ENCODE measurements at places on chromosomes 1 and 21.

- peak; percentile 57 for DNase-seq
Measured at GRCh38 chr21:16476056-16476825, 746.5 kb downstream of the USP25 start.

- DNase-seq: no peak
Measured at GRCh38 chr1:54804471-54805132, 3.5 kb upstream of the TTC22 start.

DNA sequence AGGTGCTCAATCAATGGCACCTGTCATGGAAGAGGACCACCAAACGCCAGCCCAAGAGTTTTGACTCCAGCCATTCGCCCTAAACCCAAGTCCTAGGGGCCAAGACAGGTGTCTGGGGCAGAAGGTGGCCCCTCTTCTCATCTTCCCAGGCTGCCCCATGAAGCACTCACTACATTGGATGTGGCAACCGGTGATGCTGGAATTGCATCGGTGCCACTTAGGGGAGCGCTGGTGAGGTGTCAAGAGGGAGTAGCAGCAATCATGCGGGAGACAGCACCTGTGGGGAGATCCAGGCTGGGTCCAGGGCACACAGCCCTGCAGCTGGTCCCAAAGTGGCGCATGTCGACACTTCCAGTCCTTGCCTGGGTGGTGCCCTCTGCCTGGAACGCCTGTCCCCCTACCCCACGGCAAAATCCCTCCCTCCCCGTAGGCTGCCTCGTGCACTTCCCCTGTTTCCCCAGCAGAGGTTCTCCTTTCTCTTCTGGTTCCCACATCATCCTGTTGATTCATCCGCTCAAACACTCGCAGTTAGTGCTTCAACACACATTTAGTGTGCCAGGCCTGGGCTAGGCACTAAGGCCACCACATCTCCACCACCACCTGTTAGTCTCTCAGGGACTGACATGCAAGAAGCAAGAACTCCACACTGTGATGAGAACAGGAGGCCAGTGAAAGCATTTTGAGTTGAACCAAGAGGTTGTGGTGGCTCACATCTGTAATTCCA is 18.5 kb downstream of the PLA2G2D start:
- DNase-seq: peak; percentile 50

GRCh38 chr1:198876371-198876871 is 237.6 kb downstream of the PTPRC start:
- no peak for DNase-seq

GRCh38 chr1:73839922-73840321 is 358.1 kb downstream of the LRRIQ3 start:
- no peak for DNase-seq

DNA sequence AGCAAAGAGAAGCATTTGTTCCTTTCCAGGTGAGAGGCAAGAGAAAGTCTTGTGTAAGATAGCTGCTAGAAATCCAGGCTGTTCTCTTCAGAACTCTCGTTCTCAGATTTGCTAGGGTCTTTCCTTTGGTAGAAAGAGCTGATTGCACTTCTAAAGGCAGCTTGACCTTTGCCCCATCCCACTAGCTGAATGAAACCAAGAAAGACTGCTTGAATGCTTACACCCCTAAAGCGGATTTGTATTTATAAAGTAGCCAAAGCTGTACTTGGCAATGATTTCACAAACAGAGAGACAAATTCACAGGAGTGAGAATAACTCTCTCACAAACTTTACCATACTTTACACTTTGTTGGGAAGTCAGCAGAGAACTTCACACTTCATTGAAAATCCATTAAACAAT is 424.1 kb downstream of the TTLL7 start:
- no peak for DNase-seq

DNA sequence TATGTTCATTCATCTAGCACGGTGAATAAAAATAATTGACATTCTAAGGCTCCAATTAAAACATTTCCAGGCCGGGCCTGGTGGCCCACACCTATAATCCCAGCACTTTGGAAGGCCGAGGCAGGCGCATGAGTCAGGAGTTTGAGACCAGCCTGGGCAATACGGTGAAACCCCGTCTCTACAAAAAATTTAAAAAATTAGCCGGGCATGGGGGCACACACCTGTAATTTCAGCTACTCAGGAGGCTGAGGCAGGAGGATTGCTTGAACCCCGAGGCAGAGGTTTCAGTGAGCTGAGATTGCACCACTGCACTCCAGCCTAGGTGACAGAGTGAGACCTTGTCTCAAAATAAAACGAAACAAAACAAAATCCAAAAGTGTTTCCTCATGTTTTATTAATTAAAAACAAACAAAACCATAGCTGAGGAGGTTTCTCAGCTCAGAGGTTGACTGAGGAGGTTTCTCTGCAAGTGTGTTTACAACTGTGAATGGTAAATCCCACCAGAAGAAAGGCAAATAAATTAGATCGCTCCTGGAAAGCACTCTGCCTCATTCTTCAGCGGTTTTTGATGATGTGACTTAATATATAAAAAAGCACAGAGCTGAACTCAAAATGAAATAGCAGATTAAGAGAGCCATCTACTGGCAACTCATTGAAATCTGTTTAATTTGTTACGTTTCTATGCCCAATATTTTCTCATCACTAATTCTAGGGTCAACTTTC is 37.7 kb upstream of the ATG4C start:
- peak; percentile 32 for DNase-seq

DNA sequence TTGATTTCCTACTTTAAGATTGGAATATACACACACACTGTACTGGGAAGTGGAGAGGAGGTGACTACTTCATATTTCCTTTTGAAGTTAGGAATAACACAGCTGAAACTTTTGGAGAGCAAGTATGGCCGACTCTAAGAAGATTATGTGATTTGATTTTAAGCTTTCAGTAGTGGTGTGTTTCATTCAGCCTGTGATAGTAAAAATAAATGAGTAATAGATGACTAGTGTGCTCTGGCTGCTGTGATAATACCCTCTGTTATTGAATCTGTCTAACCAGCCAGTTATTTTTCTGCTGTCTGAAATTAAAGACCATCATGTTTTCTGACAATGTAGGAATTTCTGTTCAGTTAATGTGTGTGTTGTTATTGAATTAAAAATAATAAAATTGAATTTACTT is 48.3 kb downstream of the CTTNBP2NL start:
- DNase-seq: peak; percentile 54

DNA sequence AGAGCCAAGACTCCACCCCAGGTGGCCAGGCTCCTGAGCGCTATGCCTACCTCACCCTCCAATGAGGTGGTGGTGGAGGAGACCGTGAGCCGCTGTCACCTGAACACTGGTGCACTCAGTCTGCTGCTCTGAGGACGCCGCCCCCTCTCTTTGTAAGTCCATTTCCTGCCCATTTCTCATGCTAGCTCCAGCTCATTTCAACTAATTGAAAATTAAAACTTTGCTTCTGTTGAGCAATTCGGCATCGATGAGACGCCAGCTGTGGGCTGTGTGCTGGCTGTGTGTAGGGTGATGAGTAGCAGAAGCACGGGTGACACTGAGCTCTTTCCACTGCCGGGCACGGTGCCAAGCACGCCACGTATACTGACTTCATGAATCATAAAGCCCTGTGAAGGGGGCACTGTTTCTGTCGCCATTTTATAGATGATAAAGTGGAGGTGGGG is 11.2 kb downstream of the TNFRSF1B start:
- DNase-seq: peak; percentile 74

- no peak for DNase-seq
Measured at GRCh38 chr21:45620201-45620923, 23.2 kb upstream of the PCBP3 start.

- DNase-seq: peak; percentile 15
Measured at GRCh38 chr1:228417483-228418203, 982 bp upstream of the TRIM17 start.

DNA sequence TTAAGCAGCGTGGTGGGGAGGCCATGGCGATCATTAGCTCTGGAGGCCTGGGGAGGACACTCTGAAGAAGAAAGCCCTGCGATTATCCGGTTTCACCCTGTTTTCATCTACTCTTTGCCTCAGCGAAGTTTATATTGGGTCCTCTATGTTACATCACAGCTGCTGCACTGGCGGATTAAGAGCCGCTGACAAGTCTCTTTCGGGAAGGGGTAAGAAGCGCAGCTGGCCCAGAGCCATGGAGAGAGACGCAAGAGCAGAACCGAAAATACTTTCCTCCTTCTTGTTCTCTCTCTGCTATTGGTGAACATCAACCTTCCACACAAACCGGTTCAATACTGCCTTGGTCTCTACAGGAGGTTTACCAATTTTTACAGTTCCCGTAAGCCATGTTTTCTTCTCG is 291.5 kb downstream of the FAM72C start:
- DNase-seq: no peak

GRCh38 chr1:90881034-90881433 is 140.8 kb downstream of the ZNF644 start:
- no peak for DNase-seq

GRCh38 chr1:58396150-58396549 is 150.4 kb downstream of the OMA1 start:
- no peak for DNase-seq

- DNase-seq: peak; percentile 94
Measured at GRCh38 chr1:15168479-15168878, 14.9 kb downstream of the TMEM51 start.

DNA sequence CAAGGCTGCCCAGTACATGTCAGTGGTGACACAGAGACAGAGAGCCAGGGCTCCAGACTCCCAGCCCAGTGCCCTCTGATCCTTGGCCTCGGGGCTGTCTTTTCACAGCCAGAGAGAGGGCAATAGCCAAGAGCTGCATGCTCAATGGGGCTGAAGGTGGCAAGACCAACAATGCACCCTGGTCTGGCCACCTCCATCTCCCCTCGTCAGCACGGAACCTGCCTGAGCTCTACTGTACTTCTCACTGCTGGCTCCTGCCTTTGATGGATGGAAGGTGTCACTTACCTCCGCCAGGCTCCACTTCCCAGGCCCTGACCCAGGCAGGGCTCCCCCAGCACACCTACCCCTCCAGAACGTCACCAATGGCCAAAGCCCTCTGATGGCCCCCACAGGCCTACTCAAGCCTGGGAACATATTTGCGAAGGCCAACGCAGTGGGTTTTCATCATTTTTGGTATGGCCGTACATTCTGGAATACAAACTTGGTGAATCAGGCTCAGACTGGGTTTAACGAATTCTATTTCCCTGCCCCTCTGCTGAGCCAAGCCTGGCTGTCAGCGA is 88.1 kb downstream of the DMRTB1 start:
- no peak for DNase-seq

DNA sequence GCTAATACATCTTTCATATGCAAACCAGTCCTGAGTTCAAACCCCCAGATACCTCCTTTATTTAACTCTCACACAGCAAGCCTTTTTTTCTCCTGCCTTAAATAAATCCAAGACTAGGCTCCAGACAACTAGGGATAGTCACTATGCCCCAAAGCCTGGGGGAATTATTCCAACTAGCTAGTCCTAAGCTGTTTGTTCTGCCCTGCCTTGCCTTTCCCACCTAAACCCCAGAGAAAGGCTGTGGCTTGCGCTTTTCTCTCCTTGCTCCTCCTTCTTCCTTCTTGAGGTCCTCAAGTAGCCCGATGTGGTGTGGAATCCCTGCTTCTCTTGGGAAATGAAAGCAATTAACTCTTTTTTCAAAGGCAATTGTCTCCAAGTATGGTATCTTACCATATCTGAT is 31.8 kb downstream of the C1orf87 start:
- no peak for DNase-seq

- peak; percentile 6 for DNase-seq
Measured at GRCh38 chr1:207672522-207673130, 27.7 kb downstream of the CR1L start.

GRCh38 chr21:25568246-25568645 is 39.0 kb downstream of the MRPL39 start:
- DNase-seq: peak; percentile 75

DNA sequence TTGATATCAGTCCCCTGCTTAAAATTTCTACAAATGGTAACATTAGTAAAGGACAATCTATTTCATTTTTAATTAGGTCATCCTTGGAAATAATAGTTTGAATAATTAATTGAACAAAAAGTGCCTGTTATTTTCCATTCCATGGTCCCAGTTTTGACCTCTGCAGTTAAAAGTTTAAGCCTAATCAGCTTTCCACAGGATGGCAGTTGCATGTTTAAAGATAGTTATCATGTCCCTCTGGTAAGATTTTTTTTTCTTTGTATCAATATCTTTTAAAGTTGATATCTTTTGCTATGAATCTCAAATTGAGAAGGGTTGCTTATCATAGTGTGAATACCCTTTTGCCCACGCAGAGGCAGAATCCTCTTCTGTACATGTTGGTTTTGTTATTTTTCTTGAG is 90.4 kb downstream of the HS2ST1 start:
- no peak for DNase-seq

GRCh38 chr1:156822680-156823079 is 6.0 kb upstream of the SH2D2A start:
- no peak for DNase-seq

GRCh38 chr1:29555043-29555620 is 318.8 kb downstream of the PTPRU start:
- no peak for DNase-seq

DNA sequence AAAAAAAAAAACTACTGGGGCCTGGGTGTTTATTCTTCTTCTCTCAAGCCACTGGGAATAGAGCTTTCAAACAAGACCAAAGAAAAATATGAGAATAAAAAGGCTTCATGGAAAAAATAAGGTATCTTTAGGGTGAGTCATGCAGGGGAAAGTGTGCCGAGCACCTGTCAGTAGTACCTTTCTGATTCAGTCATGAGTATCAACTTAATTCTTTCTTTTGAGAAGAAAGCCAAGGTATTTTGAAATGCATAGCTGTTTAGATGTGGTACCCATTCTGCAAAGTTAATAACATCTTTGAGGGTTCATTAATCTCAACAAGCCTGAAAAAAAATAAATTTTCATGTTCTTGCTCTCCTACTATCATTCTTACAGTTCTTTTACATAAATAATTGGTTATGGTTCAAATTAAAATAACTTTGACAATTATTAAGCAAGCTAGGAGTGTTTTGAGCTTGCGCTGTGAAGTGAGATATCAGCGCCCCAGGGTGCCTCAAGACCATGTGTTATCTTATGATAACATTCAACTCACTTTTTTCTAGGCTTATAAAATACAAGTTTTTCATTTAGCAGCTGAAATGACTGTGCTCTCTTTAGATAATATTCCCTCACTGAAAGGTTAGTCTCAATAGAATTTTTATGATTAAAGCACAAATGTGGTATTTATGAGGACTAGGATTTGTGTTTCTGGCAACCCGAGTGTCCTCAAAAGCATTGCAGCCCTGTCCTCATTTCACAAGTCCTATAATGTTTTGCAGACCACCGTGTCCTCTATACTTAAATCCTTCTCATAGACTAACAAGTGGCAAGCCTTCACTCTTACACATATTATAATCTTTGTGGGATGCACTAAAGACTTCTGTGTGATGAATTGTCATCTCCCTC is 138.6 kb downstream of the SLC44A5 start:
- no peak for DNase-seq

DNA sequence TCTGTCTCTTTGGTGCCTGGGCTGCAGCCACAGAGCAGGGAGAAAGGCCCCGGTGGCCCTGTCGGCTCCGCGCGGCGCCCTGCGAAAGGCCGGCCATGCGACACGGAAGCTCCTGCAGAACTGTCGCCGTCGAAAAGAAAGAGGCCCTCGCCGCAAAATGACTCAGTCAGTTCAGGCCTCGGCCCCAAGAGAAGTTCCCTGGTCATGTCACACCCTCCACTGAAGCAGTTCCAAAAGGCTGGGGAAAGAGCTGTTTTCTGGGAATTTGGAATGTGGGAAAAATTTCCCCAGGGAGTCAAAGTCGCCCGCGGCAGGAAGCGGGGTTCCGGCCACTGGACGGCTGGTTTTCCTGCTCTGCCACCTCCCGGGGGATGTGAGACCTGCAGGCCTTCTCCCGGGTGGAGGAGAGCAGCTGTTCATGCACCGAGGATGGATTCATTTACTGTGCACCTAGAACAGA is 115.8 kb upstream of the ZNF678 start:
- peak; percentile 12 for DNase-seq
